ENCODE measurements at places on chromosomes 4 and X.

- no peak for DNase-seq
Observed at GRCh38 chr4:54908763-54909162, 216.6 kb downstream of the KDR start.

DNA sequence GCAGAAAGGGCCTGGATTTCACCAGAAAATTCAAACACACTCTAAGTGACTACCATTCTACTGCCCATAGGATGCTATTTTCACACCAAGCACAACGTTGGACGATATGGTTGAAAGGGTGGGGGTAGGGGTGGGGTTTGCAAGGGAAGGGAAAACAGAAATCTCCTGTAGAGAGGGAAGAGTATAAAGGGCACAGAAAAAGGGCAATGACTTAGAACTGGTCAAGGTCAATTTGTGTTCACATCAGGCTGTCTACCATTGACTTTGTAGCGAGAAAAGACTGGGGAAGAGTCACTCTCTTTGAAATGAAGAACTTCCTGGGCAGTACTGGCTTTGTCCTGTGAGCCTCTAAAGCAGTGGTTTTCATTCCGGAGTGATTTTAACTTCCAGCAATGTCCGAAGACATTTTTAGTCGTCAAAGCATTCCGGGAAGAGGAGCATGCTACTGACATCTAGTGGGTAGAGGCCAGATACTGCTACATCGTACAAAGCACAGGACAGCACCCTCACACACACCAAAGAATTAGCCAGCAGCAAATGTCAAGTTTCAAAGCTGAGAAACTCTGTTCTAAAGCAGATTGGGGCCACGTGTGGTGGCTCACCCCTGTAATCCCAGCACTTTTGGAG is 48.4 kb upstream of the SLC7A3 start:
- peak; percentile 27 for DNase-seq

DNA sequence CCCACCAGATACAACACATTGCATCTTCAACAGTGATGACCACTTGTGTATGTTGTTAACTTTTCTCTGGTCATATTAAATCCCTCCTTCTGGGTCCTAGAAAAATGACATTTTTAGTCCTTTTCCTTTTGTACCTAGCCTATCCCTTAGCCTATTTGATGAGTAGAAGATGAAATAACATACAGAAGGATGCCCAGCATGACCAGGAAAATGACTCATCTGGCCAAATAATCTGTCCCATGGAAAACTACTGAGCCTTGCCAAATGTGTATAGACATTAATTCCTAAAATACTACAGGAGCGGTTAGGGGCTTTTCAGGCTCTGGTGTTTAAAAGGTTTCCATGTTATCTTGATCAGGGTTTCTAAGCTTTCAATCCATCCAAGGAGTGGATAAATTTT is 129.0 kb upstream of the KCNIP4 start:
- DNase-seq = no peak

- no peak for DNase-seq
Observed at GRCh38 chr4:68367835-68368234, 17.9 kb upstream of the YTHDC1 start.

DNA sequence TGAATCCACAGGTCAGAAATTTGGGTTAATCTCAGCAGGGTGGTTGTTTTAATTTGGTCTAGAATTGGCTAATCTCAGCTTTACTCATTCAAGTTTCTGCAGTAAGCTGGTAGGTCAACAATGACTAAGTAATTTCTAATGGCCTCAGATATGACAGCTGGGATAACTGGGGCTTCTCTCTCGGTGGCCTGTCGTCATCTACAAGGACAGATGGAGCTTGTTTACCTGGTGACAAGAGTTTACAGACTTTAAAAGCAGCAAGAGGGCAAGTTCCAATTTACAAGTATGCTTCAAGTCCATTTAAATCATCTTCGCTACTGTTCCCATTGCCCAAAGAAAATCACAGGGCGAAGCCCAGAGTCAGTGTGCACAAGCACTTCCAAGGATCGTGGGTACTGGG is 453.9 kb downstream of the PDHA2 start:
- no peak for DNase-seq

DNA sequence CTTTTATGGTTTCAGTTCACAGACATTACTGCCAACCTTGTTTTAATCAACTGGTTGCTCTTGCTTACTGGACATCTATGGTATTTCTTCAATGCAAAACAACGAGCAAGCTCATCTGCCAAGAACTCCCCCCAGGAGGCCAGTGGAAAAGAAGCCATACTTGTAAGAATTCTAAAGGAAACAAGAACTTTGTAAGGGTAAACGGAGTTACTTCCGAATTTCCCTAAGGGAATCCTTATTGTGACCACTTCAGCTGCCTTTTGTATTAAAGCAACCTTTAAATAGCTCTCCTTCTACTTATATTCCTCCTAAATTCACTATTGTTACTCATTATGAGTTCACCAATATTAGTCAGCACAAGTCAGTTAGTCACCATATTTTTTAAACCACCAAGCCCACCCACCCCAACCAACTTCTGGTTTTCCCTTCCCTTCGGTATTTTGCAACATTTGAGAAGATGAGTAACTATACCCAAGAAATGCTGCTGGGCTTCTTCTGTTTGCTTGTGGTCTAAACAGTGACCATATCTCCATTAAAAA is 602.8 kb upstream of the DIPK2B start:
- DNase-seq = no peak

GRCh38 chrX:124548571-124548970 is 202.2 kb downstream of the SH2D1A start:
- no peak for DNase-seq

DNA sequence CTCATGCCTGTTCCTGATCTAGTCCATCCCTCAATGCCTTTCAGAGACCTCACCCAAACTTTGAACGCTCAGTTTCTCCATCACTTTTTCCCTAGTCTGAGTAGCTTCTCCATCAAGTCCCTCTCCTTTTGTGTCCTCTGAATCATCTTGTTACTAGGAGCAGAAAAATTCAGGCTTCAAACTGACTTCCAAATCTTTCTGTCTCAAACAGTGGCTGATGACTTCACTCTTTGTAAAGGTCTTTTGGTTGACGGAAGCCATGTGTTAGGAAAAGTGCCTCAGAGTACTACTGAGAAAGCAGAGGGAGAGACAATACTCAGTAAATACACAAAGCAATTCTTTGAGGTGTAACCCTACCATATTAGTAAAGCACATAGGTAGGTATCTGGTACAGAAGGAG is 65.7 kb upstream of the CAMK2D start:
- DNase-seq = no peak

DNA sequence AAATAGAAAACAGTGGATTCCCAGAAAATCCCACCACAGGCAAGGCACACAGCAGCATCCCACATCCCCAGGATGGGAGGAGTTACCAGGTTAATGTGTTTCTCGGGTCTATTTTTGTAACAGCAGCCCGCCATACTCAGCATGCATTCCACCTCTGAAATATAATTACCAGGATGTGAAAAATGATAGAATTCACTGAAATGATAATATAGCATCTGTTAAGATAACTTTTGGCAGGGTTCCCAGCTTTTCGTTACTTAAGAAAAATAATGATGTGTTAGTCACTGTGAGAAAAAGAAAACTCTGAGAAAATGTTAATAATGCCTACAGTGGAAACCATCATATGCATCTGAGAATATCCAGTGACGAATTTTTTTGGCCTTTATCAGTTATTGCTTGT is 87.1 kb downstream of the VCX2 start:
- peak; percentile 48 for DNase-seq

DNA sequence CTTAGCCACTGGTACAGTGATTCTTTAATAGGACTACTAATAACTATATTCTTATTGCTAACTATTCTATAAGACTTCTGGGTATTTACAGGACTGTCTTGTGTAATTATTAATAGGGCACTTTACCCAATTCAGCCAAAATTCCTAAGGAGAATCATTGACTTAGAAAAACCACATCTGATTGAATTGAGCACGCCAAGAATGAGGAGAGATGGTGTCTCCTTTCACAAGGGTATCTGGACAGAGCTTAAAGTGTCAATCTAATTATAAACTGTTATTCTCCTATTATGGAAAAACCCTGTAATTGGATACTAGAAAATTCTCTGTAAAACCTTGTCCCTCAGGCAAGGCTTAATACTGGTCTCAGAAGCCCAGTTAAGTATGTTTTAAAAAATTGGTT is 111.1 kb upstream of the TLL1 start:
- DNase-seq = no peak

DNA sequence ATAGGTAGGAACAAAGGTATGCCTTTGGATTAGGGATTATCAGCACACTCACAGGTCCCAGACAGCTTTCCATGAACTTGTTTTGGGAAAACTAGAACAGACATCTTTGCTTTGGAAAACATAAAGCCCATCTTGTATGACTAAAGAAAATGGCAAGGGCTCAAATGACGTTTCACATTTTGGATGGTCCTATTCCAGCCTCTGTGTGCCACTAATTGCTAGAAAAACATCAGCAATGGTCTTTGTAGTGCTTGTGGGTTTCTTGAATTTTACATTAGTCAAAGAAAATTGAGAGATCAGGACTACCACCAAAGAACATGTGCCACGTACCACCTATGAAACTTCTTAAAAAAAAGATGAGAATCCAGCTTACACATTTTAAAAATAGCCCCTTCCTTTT is 111.4 kb downstream of the HDAC8 start:
- no peak for DNase-seq

DNA sequence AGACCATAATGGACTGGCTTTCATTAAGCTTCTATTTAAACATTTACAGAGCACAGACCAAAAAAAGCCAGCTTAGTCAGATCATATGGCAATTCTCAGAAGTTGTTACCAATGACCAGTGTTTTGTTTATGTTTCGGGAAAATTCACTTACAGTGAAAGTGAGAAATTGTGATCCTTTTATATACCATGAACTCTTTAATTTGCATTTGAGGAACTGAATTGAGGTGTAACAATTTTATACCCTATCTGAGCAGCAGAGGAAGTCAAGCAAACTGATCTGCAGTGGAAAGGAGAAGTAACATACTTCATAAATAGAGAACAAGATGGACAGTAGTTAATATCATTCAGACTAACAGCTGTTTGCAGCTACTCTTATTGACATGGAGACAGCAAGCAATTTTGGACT is 97.1 kb downstream of the TMA16 start:
- no peak for DNase-seq

GRCh38 chr4:20015636-20016224 is 236.0 kb upstream of the SLIT2 start:
- peak; percentile 58 for DNase-seq

- no peak for DNase-seq
Observed at GRCh38 chrX:23736030-23736429, 7.0 kb downstream of the ACOT9 start.

- peak; percentile 75 for DNase-seq
Observed at GRCh38 chr4:110163327-110164069, 34.9 kb downstream of the ELOVL6 start.

GRCh38 chrX:34275699-34276098 is 143.6 kb upstream of the FAM47A start:
- DNase-seq = no peak

GRCh38 chrX:45807572-45808425 is 607.1 kb upstream of the DIPK2B start:
- peak; percentile 2 for DNase-seq

DNA sequence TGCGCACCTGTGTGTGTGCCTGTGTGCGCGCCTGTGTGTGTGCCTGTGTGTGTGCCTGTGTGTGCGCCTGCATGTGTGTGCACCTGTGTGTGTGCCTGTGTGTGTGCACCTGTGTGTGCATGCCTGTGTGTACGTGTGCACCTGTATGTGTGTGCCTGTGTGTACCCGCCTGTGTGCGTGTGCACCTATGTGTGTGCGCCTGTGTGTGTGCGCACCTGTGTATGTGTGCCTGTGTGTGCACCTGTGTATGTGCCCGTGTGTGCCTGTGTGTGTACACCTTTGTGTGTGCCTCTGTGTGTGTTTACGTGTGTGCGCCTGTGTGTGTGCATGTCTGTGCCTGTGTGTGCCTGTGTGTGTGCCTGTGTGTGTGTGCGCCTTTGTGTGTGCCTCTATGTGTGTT is 33.5 kb downstream of the ZFP42 start:
- no peak for DNase-seq

- DNase-seq = no peak
Observed at GRCh38 chr4:95534032-95534431, 14.7 kb downstream of the UNC5C start.

GRCh38 chr4:35912174-35912573 is 332.1 kb downstream of the ARAP2 start:
- no peak for DNase-seq

DNA sequence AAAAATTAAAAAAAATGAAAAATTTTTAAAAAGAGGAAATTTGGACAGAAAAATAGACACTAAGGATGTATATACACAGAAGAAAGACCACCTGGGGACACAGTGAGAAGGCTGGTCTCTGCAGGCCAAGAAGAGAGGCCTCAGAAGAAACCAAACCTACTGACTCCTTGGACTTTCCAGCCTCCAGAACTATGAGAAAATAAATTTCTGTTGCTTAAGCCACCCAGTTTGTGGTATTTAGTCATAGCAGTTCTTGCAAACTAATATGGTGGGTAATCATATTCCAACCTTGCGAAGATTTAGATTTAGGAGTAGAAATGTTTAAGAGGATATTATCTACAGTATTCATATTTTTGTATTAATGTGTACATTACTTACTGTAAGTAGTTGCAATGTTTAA is 56.4 kb downstream of the COQ2 start:
- no peak for DNase-seq

DNA sequence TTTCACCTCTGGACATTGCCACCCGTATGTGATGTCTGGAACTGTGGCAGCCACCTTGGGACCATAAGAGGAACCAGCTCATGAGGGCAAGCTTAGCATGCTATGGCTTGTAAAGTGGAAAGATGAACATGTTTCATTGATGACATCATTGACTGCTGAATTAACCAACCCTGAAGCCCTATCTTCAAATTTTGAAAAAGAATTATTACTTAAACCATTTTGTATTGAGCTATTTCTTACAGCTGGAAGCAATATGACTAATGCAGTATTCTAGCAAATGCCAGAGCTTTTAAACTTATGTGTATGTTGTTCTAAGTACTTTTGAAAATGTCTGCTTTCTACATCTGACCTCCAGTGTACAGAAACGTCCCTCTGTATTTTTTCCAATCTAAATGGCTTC is 18.1 kb downstream of the GUCY2F start:
- DNase-seq = no peak

DNA sequence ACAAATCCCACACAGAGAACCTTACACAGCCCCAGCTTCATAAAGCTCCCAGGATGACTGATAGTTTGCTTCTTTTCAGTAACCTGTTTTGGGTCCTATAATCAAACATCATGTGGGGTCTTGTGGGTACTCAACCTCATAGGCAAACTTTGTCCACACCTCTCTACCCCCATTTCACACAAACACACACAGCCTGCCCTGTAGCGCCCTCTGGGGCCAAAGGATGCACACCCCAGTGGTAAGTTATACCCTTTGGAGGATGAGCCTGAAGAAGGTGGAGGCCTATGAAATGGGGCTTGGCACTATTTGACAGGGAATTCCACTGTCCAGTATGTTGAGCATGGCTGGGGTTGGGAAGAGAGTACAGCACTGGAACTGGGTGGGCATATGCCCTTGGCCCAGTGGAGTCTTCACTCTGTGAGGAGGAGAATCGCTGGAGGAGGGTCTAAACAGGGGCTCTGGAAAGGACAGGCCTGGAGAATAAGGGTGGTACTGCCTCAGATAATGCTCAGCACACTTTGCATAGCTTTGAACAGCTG is 30.5 kb upstream of the COL25A1 start:
- DNase-seq = no peak

GRCh38 chr4:31343061-31343460 is 622.9 kb downstream of the PCDH7 start:
- DNase-seq = no peak

Measured in muscle of back (tissue), 13 donors.